ENCODE measurements at places on chromosomes 5 and 9.

- H3K27me3 ChIP-seq: no peaks in the 10 kb centered on the region
- peak; percentile 67 for DNase-seq
- H3K4me1 ChIP-seq: peaks cover 47% of the 10 kb centered on the region
- H3K36me3 ChIP-seq: peaks cover 16% of the 10 kb centered on the region
- no peak overlapping the region for H3K27ac ChIP-seq
These were observed 30.4 kb upstream of the LTC4S start for GRCh38 chr5:179763215-179763945.

GRCh38 chr9:122347348-122348287 is 23.2 kb upstream of the PTGS1 start:
- H3K27ac ChIP-seq: peak overlapping the region; percentile 72
- peaks cover 13% of the 10 kb centered on the region for H3K27me3 ChIP-seq
- DNase-seq: peak; percentile 30
- H3K4me1 ChIP-seq: peaks cover 28% of the 10 kb centered on the region
- H3K4me3 ChIP-seq: peak overlapping the region; percentile 69

- H3K4me3 ChIP-seq: no peak overlapping the region
- no peak overlapping the region for H3K27ac ChIP-seq
- peaks cover 11% of the 10 kb centered on the region for H3K27me3 ChIP-seq
These were observed 7.9 kb upstream of the LHX6 start for GRCh38 chr9:122236681-122237080.

DNA sequence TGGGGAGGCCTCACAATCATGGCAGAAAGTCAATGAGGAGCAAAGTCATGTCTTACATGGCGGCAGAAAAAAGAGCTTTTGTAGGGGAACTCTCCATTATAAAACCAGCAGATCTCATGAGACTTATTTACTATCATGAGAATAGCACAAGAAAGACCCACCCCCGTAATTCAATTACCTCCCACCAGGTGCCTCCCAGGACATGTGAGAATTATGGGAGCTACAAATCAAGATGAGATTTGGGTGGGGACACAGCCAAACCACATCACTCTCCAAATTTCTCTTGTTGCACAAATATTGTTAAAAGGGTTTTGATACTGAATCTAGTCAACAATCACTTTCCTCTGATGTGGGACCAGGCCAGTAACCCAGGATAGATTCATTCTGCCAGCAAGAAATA is 1176.1 kb downstream of the CDH9 start:
- no peaks in the 10 kb centered on the region for H3K36me3 ChIP-seq
- no peak overlapping the region for H3K27ac ChIP-seq
- no peak overlapping the region for H3K4me3 ChIP-seq

DNA sequence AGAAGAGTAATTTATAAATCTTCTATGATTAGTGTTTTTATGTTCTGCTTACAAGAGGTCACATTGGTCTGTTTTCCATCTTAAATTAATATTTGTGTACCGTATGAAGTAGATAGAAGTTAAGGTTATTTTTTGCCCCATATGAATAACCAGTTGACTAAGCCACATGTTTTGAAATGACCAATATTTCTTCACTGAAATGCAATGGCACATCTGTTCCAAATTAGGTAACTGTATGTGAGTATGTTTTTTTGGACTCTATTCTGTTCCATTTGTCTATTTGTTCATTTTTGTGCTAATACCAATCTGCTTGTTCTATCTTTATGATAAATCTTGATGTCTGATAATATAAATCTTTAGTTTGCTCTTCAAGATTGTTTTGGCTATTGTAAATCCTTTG is 17.7 kb downstream of the JAK2 start:
- no peaks in the 10 kb centered on the region for H3K27me3 ChIP-seq
- no peak for DNase-seq
- H3K4me3 ChIP-seq: no peak overlapping the region
- H3K36me3 ChIP-seq: peaks cover 71% of the 10 kb centered on the region

GRCh38 chr9:105475302-105475701 is 27.5 kb downstream of the FSD1L start:
- no peaks in the 10 kb centered on the region for H3K4me1 ChIP-seq
- H3K27ac ChIP-seq: no peak overlapping the region
- no peak for DNase-seq
- H3K36me3 ChIP-seq: peaks cover 3% of the 10 kb centered on the region

DNA sequence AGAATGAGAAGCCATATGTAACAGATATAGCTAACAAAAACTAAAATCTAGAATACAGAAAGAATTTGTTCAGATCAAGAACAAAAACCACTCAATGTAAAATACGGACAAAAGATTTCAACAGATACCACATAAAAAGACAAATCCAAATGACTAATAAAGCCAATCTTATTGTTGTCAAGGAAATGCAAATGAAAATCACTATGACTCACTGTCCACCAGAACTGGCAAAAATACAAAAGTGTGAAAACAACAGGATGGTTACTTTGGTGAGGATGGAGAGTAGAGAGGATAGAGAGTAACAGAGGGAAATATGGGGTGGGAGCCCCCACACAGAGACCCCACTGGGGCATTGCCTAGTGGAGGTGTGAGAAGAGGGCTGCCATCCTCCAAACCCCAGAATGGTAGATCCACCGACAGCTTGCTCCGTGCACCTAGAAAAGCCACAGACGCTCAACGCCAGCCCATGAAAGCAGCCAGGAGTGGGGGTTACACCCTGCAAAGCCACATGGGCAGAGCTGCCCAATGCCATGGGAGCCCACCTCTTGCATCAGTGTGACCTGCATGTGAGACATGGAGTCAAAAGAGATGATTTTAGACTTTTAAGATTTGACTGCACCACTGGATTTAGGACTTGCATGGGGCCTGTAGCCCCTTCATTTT is 15.2 kb upstream of the RHOBTB3 start:
- peaks cover 6% of the 10 kb centered on the region for H3K27me3 ChIP-seq
- H3K4me1 ChIP-seq: peaks cover 10% of the 10 kb centered on the region
- H3K36me3 ChIP-seq: no peaks in the 10 kb centered on the region
- no peak for DNase-seq
- no peak overlapping the region for H3K4me3 ChIP-seq
- H3K27ac ChIP-seq: no peak overlapping the region

DNA sequence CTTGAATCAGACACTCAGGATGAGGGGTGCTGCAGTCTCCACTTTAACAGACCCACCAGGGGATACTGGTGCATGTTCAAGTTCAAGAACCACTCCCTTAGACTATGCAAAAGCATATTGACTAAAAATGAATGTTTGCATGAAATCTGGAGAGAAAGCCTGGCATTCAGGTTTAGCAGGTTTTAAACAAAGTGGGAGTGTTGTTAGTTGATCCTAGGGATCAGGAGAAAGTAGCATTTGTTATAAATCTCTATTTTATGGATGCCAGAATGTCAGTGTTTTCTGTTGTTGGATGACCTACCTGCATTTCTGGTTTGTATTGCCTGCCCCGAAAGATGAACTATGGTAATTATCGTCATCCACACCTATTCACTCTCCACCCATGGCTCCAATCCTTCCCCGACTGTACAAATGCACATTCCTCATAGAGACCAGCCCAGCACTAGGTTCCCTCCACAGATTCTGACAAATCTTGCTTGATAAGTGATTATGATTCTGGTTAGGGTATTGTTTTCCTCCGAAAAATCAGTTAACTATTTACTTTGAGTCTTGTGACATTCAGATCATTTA is 17.2 kb downstream of the TMEM252 start:
- H3K27ac ChIP-seq: no peak overlapping the region
- H3K4me3 ChIP-seq: no peak overlapping the region
- H3K27me3 ChIP-seq: peaks cover 3% of the 10 kb centered on the region
- H3K36me3 ChIP-seq: no peaks in the 10 kb centered on the region
- DNase-seq: no peak
- H3K4me1 ChIP-seq: no peaks in the 10 kb centered on the region

GRCh38 chr5:80928073-80928472 is 32.1 kb upstream of the RASGRF2 start:
- H3K4me3 ChIP-seq: no peak overlapping the region
- no peaks in the 10 kb centered on the region for H3K27me3 ChIP-seq
- no peaks in the 10 kb centered on the region for H3K4me1 ChIP-seq

DNA sequence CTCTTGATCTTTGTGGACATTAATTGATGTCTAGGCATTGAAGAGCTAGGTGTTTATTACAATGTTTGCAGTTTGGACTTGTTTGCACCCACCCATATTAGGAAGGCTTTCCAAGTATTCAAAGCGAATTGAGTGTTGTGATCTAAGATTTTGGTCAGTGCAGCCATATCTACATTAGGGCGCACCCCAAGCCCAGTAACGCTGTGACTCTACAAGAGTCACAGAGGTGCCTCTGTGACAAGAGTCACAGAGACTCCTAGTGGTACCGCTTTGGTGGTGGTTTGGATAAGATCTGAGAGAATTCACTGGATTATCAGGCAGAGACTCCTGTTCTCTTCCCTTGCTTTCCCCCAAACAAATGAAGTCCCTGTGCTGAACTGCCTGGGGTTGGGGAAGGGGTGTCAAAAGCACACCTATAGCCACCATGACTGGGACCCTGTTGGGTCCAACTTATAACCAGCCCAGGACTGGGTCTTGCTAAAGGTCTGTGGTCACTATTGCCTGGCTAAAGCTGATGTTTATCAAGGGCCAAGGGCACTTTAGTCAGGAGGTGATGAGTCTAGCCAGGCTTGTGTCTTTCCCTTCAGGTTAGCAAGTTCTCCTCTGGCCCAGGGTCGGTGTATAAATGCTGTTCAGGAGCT is 114.1 kb upstream of the RIOK2 start:
- no peaks in the 10 kb centered on the region for H3K27me3 ChIP-seq
- H3K4me3 ChIP-seq: no peak overlapping the region
- no peaks in the 10 kb centered on the region for H3K4me1 ChIP-seq
- peak; percentile 23 for DNase-seq

GRCh38 chr5:160352308-160352707 is 18.1 kb downstream of the C1QTNF2 start:
- H3K36me3 ChIP-seq: no peaks in the 10 kb centered on the region
- H3K27ac ChIP-seq: no peak overlapping the region
- no peaks in the 10 kb centered on the region for H3K4me1 ChIP-seq

- H3K4me1 ChIP-seq: no peaks in the 10 kb centered on the region
- H3K36me3 ChIP-seq: no peaks in the 10 kb centered on the region
- no peak overlapping the region for H3K27ac ChIP-seq
- DNase-seq: no peak
- H3K27me3 ChIP-seq: no peaks in the 10 kb centered on the region
These were observed 181.1 kb downstream of the TRIM32 start for GRCh38 chr9:116868201-116868600.

DNA sequence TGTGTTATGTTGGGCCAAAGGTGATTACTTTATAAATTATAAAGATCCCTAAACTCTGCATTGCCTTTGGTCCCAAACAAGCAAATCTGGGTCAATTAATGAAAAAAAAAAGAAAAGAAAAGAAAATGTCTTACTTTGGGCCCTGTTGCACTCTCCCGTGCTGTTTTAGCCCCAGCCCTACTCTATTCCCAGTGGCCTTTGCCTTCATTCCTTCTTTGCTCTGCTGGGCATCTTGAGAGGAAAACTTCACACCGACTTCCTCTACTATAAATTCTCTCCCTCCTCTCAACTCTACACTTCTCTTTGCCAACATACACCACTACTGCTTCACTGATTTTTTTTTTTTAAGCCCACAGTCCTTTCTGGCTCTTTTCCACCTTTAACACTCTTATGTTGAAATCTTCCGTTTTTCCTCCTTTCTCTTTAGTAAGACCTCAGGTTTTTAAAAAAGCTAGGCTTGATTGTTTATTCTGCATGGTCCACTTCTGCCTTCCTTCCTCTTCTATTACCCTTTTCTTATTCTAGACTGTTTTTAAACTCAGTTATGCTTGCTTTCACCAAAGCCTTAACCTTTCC is 4.5 kb upstream of the MSMP start:
- no peaks in the 10 kb centered on the region for H3K27me3 ChIP-seq
- peak overlapping the region; percentile 55 for H3K4me3 ChIP-seq
- H3K36me3 ChIP-seq: peaks cover 19% of the 10 kb centered on the region
- no peak for DNase-seq
- H3K27ac ChIP-seq: peak overlapping the region; percentile 7

DNA sequence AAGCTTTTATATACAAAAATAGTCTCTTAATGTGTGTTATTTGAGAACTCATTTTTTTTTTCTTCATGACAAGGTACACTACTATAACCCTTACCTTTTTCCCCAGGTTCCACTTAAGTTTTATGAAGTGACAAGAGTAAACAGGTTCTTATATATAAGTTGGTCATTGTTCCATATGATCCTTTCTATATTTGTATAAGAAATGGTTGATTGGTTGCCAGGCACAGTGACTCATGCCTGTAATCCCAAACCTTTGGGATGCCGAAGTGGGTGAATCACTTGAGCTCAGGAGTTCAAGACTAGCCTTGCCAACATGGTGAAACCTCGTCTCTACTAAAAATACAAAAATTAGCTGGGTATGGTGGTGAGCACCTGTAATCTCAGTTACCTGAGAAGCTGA is 108.3 kb downstream of the PCSK1 start:
- no peak overlapping the region for H3K4me3 ChIP-seq
- H3K27ac ChIP-seq: no peak overlapping the region
- H3K27me3 ChIP-seq: peaks cover 11% of the 10 kb centered on the region
- no peak for DNase-seq
- H3K4me1 ChIP-seq: no peaks in the 10 kb centered on the region

GRCh38 chr5:42756606-42757601 is at the start of gene CCDC152:
Gene CCDC152, plus strand, starts transcription at chr5:42756818. Its CDS starts 2,304 bp downstream, at chr5:42759122.
- H3K4me3 ChIP-seq: peak within 1 kb of the TSS; percentile 83
- peaks cover 1% of the 10 kb centered on the region for H3K36me3 ChIP-seq
- peaks cover 3% of the 10 kb centered on the region for H3K4me1 ChIP-seq
- H3K27me3 ChIP-seq: no peaks in the 10 kb centered on the region
- DNase-seq: peak; percentile 71

GRCh38 chr5:75498208-75498777 is 13.1 kb downstream of the CERT1 start:
- H3K27me3 ChIP-seq: no peaks in the 10 kb centered on the region
- no peak for DNase-seq
- H3K27ac ChIP-seq: no peak overlapping the region
- H3K4me1 ChIP-seq: peaks cover 2% of the 10 kb centered on the region
- no peak overlapping the region for H3K4me3 ChIP-seq

DNA sequence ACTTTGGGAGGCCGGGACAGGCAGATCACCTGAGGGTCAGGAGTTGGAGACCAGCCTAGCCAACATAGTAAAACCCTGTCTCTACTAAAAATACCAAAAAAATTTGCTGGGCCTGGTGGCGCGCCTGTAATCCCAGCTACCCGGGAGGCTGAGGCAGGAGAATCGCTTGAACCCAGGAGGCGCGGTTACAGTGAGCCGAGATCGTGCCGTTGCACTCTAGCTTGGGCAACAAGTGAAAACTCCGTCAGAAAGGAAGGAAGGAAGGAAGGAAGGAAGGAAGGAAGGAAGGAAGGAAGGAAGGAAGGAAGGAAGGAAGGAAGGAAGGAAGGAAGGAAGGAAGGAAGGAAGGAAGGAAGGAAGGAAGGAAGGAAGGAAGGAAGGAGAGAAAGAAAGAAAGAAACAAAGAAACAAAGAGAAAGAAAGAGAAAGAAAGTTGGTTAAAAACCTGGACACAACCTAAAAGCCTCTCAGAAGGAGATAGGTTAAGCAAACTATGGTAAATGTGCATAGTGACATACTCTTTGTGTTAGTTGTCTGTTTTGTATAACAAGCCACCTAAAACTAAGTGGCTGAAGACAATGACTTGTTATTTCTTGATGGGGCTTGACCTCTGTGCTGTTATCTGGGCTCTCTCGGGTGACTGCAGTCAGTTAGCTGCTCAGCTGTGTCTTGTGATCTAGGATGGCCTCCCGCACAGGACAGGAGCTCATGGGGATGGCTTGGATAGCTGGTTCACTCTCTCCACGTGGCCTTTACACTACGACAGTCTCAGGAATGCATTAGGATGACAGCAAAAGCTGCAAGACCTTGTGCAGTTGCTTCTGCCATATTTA is 8.0 kb upstream of the MYO10 start:
- no peaks in the 10 kb centered on the region for H3K4me1 ChIP-seq
- DNase-seq: no peak

All from activated CD8-positive, alpha-beta T cell treated with anti-CD3 and anti-CD28 coated beads, Interleukin-2, amount 10 ng/mL, durations not matched to agents 7 days and 5 days (primary cell).